ENCODE measurements at places on chromosomes 2 and 18.

DNA sequence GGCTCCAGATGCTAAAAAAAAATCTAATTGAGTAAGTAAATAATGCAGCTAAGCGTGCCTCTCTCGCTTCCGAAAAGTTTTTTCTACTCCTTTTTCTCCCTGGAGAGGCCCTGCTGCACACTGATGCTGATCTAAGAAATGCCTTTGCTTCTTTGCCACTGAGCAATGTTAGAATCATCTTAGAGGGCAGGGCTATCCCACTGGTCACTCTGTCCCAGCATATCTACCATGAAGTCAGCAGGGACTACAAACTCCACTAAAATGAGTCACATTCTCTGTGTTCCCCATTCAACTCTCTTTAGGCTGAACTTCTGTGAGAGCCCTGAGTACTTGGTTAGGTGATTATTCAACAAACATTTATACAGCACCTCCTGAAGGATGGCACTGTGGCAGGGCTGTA is 127.6 kb upstream of the LYPD1 start:
- H3K27ac ChIP-seq = no peak overlapping the region
- no peaks in the 10 kb centered on the region for H3K4me1 ChIP-seq
- H3K4me3 ChIP-seq = no peak overlapping the region
- no peak for DNase-seq

GRCh38 chr18:21605213-21605612 is 4.7 kb upstream of the ESCO1 start:
- no peak for DNase-seq
- H3K4me3 ChIP-seq = no peak overlapping the region
- peaks cover 7% of the 10 kb centered on the region for H3K4me1 ChIP-seq
- H3K27me3 ChIP-seq = no peaks in the 10 kb centered on the region
- no peak overlapping the region for H3K27ac ChIP-seq

- no peak for DNase-seq
- H3K4me3 ChIP-seq = no peak overlapping the region
- H3K4me1 ChIP-seq = peaks cover 8% of the 10 kb centered on the region
- H3K36me3 ChIP-seq = no peaks in the 10 kb centered on the region
Observed at GRCh38 chr2:113219889-113220641, 46.3 kb downstream of the PSD4 start.

DNA sequence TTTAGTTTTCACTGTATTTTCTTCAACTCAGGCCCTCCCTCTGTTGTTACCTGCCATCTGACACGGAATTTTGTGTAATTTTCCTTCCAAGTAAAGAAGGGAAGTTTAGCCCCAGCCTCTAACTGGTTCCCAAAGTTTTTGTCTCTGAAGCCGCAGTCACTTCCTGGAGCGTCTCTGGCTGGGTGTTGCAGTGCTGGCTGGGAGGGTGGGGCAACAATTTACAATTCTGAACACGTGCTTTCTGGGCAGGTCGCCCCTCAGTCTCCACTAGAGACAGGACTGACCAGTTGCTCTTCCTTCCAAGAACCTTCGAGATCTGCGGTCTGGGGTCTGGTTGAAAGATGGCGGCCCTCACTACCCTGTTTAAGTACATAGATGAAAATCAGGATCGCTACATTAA is 3.5 kb downstream of the CNDP2 start:
- H3K27me3 ChIP-seq = no peaks in the 10 kb centered on the region
- peak overlapping the region; percentile 92 for H3K4me3 ChIP-seq
- H3K36me3 ChIP-seq = peaks cover 37% of the 10 kb centered on the region
- DNase-seq = peak; percentile 65
- peaks cover 48% of the 10 kb centered on the region for H3K4me1 ChIP-seq
- peak overlapping the region; percentile 100 for H3K27ac ChIP-seq

DNA sequence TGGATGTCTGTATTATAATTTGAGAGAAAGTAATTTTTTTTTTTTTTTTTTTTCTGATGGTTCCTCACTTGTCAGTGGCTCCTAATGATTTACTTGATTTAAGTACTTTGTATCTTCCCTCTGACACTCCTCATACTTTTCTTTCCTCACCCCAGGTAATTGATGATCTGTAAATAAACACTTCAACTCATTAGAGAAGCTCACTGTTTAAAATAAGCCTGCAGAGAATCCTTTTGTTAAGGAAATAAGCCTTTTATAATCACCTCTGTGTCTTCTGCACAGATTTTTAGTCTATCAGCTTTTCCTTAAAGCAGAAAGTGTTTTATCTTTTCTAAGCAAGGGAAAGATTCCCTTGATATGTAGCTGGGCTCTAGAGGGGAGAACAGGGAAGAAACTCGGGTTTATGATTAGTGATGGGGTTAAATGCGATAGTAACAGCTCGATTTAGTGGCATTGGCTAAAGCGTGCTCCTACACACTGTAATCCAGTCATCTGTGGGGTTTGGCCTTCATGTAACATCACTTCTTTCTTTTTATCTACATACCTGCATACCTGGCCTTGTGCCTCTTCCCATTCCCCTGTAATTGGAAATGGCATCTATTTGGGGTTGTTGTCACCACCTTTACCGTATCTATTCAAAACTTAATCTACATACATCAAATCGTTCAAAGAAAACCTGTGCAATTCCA is 60.1 kb upstream of the LRRTM1 start:
- no peaks in the 10 kb centered on the region for H3K4me1 ChIP-seq
- no peaks in the 10 kb centered on the region for H3K36me3 ChIP-seq
- DNase-seq = no peak
- no peak overlapping the region for H3K4me3 ChIP-seq
- H3K27ac ChIP-seq = no peak overlapping the region

DNA sequence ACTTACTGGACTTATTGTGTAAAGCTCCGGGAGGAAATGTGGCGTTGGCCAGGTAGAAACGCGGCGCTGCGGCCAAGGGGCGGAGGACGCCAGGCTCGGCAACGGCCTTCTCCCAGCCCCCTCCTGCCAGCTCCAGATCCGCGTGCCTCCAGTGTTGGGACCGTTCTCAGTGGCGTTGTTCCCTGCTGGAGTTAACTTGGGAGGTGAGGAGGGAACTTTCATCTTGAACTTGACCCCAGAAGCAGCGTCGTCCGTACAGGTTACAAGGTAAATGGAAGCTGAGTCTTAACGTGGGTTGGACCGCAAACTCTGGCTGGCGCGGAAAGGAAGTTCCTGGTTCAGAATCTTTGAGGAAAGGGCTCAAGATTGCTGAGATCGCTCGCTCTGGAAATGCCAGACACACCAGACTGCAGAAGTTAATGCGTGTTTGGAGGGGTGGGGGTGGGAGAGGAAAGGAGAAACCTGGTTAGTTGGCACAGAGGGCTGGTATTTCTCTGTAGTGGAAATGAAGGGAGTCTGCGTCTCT is 1.3 kb downstream of the TANC1 start:
- peak overlapping the region; percentile 70 for H3K4me3 ChIP-seq
- no peak overlapping the region for H3K27ac ChIP-seq
- DNase-seq = no peak
- H3K27me3 ChIP-seq = peaks cover 41% of the 10 kb centered on the region
- H3K4me1 ChIP-seq = peaks cover 15% of the 10 kb centered on the region
- no peaks in the 10 kb centered on the region for H3K36me3 ChIP-seq
